ENCODE measurements at places on chromosomes 2 and 18.

DNA sequence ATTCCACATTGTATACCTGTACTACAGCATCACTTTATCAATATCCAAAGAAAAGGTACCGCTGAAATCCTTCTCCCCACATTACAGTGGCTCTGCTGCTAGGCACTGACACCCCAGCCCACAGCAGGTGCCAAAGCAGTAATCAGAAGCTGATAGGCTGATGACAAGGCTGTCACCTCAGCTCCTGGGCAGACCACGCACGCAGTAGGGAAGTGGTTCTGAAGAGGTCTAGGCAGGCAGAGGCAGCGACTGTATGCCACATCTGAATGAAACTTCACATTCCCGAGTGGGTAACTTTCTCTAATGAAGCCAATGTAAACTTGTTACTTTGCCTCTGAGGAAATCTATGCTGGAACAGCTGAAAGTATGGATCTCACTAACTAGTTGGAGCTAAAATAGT is 113.0 kb downstream of the MEP1B start:
- DNase-seq: no peak

- no peak for DNase-seq
Observed at GRCh38 chr2:178108176-178108575, 4.1 kb upstream of the RBM45 start.

- no peak for DNase-seq
Observed at GRCh38 chr2:127324635-127325034, 30.7 kb upstream of the ERCC3 start.

- no peak for DNase-seq
Observed at GRCh38 chr2:155250800-155251199, 552.3 kb downstream of the KCNJ3 start.

DNA sequence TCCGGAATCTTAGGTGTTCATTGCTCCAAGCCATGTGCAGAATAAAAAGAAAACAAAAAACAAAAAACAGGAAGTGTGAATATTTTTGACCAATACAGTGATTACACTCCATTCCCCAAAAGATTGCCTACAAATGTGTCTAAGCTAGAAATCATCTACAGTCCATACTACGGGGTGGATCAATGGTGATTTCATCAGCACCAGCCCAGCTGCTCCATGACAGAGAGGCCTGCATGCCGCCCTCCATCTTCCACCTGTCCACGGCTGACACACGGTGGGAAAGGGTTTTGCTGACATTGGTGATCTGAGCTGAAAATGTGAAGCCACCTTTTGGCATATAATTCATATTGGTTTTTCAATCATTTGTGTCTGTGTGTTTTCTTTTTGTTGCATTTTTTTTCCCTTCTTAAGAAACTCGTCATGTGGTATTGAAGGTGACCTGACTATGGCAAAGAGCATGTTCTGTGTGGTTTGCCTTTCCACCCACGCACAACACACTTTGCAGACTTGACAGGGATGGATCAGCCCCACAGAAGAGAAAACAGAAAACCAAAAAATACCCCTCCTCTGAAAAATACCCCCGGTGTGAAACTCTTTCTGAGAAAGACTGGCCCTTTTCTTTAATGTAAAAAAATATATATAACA is 533.1 kb downstream of the RNF144A start:
- DNase-seq: no peak

GRCh38 chr2:171412571-171413175 is 21.1 kb downstream of the METTL8 start:
- no peak for DNase-seq

- DNase-seq: no peak
Observed at GRCh38 chr18:78820161-78820834, 159.3 kb upstream of the SALL3 start.

- no peak for DNase-seq
Observed at GRCh38 chr2:145094370-145094769, 574.5 kb upstream of the ZEB2 start.

DNA sequence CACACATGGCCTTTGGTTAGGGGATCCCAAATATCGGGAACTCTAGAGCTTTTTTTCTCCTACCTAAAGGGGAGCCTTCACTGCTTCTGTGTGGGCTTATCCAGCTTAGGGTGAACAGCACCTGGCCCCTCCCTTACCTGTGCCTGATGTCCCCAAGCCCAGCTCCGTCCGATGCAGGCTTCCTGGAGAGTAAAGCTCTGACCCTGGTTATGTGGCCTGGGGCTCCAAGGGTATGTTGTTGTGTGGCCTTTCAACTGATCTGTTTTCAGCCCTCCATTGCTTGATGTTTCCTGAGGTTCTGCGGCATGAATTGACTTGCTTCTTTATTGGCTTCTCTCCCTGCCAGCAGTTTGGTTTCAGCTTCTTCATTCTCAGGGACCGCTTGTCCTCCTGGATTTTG is 66.0 kb downstream of the RAB31 start:
- DNase-seq: no peak

GRCh38 chr2:168461178-168461941 is 5.3 kb downstream of the CERS6 start:
- no peak for DNase-seq

GRCh38 chr2:215218587-215219577 is 80.5 kb upstream of the ABCA12 start:
- DNase-seq: no peak

GRCh38 chr2:59296279-59296678 is 1055.2 kb upstream of the FANCL start:
- DNase-seq: no peak

DNA sequence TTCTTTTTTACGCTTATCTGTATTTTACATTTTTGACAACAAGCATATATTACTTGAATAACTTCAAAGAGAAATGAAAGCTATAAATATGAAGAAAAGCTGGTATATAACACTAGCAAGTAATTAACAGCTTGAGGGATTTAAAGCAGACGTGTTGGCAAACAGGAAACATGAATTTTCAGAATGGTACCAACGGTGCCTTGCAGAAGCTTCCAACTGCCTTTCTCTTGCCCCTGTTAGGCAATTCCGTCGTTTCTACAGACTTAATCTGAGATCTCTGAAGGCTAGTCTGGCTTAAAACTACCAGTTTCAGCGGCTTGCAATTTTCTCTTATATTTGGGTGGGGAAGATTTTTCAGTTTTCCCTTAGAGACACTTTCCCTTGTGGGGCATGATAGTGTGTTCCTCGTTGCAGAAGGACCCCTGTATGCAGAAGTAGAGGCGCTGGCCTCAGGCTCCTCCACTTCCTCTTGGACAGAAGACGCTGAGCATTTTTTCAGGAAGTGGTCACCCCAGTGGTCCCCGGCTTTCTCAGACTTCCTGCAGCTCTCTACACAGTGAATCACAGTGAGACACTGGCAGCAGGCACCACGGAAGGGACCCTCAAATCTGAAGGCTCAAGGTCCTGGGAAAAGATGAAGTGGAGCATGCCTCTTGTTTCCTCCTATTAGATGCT is 56.2 kb upstream of the SLC16A14 start:
- DNase-seq: peak; percentile 22

DNA sequence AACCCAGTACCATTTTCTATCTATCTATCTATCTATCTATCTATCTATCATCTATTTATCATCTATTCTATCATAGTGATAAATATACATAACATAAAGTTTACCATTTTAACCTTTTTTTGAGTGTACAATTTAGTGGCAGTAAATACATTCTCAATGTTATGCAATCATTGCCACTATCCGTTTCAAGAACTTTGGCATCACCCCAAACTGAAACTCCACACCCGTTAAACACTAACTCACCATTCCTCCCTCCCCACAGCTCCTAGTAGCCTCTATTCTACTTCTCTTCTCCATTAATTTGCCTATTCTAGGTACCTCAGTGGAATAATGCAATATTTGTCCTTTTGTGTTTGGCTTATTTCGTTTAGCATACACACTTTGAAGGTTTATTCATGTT is 82.5 kb upstream of the KCNE4 start:
- DNase-seq: no peak

Measured in left ventricle myocardium inferior (tissue), 1 donor.